Upper lobe of right lung (tissue), 1 donor: ENCODE measurements at places on chromosomes 6 and 20. TPM values are rescaled to one million over a fixed set of nuclear protein-coding genes. Genes with fewer than 3 reads are reported as not detected.

The MAPK13 gene
- 71.4 TPM for total RNA-seq

The MUC22 gene
- not detected for total RNA-seq

The CD40 gene
- total RNA-seq, result 36.8 TPM

The MROH8 gene
- 1.5 TPM for total RNA-seq

DNA sequence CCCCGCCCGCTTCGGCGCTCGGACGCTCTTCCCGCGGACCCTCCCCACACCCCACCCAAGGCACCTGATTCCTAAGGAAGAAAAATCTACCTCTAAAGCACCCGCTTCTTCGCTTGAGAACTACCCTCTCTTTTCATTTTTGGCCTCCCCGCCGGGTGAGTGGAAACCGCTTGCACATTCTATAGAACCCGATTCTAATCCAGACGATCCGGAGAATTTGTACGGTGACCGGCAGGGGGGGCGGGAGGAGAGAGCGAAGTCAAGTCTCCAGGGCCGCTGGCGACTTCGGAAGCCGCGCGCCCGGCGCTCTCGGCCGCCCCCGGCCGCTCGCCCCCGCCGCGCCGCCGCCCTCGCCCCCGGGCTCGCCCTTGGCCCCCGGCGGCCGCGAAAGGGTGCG lies at the start of gene RBM24:
Gene RBM24, plus strand, starts transcription at position 262 of the 397 bp plus-strand sequence. CDS start 221 bp downstream, outside the sequence.
- DNase-seq, result peak; percentile 82
- no peaks in the 10 kb centered on the region for H3K36me3 ChIP-seq
- H3K4me1 ChIP-seq, result peaks cover 15% of the 10 kb centered on the region
- H3K4me3 ChIP-seq, result peak within 1 kb of the TSS; percentile 59
- peaks cover 37% of the 10 kb centered on the region for H3K27me3 ChIP-seq

DNA sequence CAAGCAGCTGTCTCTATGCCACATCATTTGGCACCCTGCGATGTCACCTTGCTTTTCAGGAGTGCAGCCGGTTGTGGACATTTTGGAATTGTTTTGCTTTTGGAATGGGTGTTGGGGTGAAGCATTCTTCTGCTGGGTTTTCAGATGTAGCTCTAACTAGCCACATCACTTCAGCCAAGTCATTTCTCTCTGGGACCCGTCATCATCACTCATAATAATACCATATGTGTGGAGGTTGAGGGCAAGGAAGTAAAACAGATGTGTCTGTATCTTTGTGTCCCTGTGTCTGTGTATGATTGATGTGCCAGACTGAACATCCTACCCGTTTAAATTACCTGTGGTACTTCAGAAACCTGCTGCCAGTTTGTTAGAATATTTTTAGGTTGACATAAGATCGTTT lies 49.5 kb upstream of the TULP4 start:
- no peak overlapping the region for H3K4me3 ChIP-seq
- no peaks in the 10 kb centered on the region for H3K4me1 ChIP-seq
- DNase-seq, result no peak
- no peak overlapping the region for H3K27ac ChIP-seq
- H3K27me3 ChIP-seq, result no peaks in the 10 kb centered on the region
- H3K36me3 ChIP-seq, result no peaks in the 10 kb centered on the region

- no peaks in the 10 kb centered on the region for H3K27me3 ChIP-seq
- H3K4me3 ChIP-seq, result no peak overlapping the region
- H3K36me3 ChIP-seq, result no peaks in the 10 kb centered on the region
- no peak overlapping the region for H3K27ac ChIP-seq
- peaks cover 11% of the 10 kb centered on the region for H3K4me1 ChIP-seq
- no peak for DNase-seq
Measured at GRCh38 chr6:34919651-34920050, 30.6 kb downstream of the ANKS1A start.

DNA sequence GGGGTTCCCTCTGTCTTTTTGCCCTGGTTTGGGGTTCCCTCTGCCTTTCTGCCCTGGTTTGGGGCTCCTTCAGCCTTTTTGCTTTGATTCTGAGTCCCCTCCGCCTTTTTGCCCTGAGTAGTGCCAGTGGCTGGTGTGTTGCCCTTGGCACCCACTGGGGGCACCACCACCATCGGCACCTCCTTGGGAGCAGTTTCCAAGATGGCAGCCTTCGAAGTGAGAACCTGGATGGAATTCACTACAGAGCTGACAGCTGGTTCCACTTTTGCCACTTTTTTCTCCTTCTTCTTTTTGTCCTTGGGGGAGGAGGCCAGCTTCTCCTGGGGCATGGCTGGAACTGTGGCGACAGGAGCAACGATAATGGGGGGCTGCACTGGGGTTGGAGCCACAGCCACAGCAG lies 22.2 kb downstream of the RRBP1 start:
- peak; percentile 21 for DNase-seq
- peaks cover 19% of the 10 kb centered on the region for H3K4me1 ChIP-seq
- H3K27ac ChIP-seq, result no peak overlapping the region
- H3K27me3 ChIP-seq, result no peaks in the 10 kb centered on the region
- H3K36me3 ChIP-seq, result peaks cover 28% of the 10 kb centered on the region

- H3K27me3 ChIP-seq, result no peaks in the 10 kb centered on the region
- no peaks in the 10 kb centered on the region for H3K36me3 ChIP-seq
- H3K27ac ChIP-seq, result peak overlapping the region; percentile 42
- H3K4me3 ChIP-seq, result no peak overlapping the region
- no peak for DNase-seq
Measured at GRCh38 chr6:116385921-116386320, 15.2 kb downstream of the DSE start.

DNA sequence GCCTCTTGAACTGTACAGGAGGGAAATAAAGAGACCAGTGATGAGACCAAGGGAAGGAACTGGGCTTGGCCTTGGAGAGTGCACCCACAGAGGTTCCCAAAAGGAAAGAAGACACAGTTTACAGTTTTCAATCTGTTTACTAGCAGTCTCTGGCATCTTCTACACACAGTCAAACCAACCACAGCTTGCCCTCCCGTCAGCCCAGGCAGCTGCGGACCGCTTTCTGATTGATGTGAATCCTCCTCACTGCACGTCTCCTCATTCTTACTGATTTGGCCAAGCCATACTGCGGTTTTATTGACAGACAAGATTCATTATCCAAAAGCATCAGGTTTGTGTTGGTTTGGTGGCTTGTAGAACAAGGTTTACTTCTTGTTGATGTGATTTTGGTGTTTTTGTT lies 104.5 kb upstream of the ASF1A start:
- no peak overlapping the region for H3K27ac ChIP-seq
- no peaks in the 10 kb centered on the region for H3K36me3 ChIP-seq
- no peak for DNase-seq

GRCh38 chr20:21808863-21809664 lies 103.6 kb downstream of the PAX1 start:
- DNase-seq, result peak; percentile 75
- H3K27ac ChIP-seq, result no peak overlapping the region
- no peaks in the 10 kb centered on the region for H3K4me1 ChIP-seq

DNA sequence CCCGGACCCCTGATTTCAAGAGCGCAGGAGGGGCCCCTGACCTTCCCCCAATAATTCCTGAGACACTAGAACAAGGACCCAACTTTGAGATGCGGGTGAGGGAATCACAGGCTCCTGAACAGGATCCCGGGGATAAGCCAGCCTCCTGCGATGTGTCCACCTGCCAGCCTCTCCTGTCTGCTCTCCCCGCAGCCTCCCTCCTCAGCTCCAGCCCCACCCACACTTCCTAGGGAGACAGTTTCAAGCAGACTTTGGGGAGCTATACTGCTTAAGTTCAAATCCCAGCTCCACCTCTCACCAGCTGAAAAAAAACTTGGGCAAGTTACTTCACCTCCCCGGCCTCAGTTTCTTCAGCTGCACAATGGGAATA lies 50.8 kb downstream of the GRM4 start:
- H3K4me1 ChIP-seq, result no peaks in the 10 kb centered on the region
- peaks cover 11% of the 10 kb centered on the region for H3K27me3 ChIP-seq
- H3K4me3 ChIP-seq, result no peak overlapping the region
- no peak for DNase-seq

- DNase-seq, result no peak
- peaks cover 22% of the 10 kb centered on the region for H3K4me1 ChIP-seq
- H3K36me3 ChIP-seq, result peaks cover 19% of the 10 kb centered on the region
- peak overlapping the region; percentile 88 for H3K4me3 ChIP-seq
Measured at GRCh38 chr6:132812255-132812732, 2.1 kb upstream of the RPS12 start.

GRCh38 chr6:20366082-20366830 lies 35.4 kb upstream of the E2F3 start:
- no peaks in the 10 kb centered on the region for H3K36me3 ChIP-seq
- no peak for DNase-seq
- no peak overlapping the region for H3K27ac ChIP-seq
- H3K4me3 ChIP-seq, result no peak overlapping the region
- no peaks in the 10 kb centered on the region for H3K4me1 ChIP-seq
- H3K27me3 ChIP-seq, result peaks cover 4% of the 10 kb centered on the region

DNA sequence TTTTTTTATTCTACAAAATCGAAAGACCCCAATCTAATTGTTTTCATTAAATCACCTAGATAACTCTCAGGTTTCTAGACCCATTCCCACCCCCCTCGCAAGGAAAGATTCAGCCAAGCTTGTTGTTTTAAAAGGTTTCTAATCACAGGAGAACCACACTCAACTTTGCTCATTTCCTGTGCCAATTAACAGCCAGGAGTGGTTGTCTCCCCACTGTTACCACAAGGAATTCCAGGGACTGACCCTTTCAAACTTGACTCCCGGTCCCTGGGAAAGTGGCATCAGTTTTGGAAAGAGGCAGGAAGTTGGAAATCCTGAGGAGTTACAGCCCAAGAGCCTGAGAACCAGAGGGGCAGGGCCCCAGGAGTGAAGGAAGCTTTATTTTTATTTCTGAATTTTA lies 561.3 kb upstream of the JAG1 start:
- DNase-seq, result no peak
- no peaks in the 10 kb centered on the region for H3K36me3 ChIP-seq
- no peak overlapping the region for H3K27ac ChIP-seq

- DNase-seq, result no peak
- H3K36me3 ChIP-seq, result no peaks in the 10 kb centered on the region
- H3K27me3 ChIP-seq, result no peaks in the 10 kb centered on the region
- no peak overlapping the region for H3K4me3 ChIP-seq
Measured at GRCh38 chr6:129695373-129696027, 14.5 kb downstream of the ARHGAP18 start.

DNA sequence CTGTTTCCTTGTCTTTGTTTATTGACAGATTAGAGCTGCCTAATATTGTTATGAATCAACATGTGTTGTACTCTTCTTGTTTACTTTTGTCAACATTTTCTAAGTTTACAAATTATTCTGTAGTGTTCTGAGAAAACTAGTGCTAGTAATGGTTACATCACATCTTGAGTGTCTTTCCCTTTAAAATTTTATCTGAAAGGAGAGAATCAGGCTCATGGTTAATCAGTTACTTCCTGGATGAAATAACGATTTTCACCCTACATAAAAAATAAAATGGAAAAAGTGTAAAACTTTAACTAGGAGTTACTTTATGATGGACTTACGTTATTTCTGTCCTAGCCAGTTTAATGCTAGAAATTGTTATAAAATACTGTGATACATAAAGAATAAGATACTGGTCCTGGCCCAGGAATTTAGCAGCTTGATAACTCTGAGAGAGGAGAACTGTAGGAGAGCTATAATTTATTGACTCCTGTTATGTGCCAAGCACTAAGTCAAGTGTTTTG lies 26.4 kb upstream of the BMP5 start:
- H3K4me1 ChIP-seq, result no peaks in the 10 kb centered on the region
- no peaks in the 10 kb centered on the region for H3K27me3 ChIP-seq
- DNase-seq, result no peak
- no peak overlapping the region for H3K4me3 ChIP-seq
- H3K27ac ChIP-seq, result no peak overlapping the region

- H3K4me1 ChIP-seq, result peaks cover 28% of the 10 kb centered on the region
- H3K4me3 ChIP-seq, result no peak overlapping the region
- no peak overlapping the region for H3K27ac ChIP-seq
Measured at GRCh38 chr6:72624557-72625160, 2.8 kb downstream of the KCNQ5 start.

DNA sequence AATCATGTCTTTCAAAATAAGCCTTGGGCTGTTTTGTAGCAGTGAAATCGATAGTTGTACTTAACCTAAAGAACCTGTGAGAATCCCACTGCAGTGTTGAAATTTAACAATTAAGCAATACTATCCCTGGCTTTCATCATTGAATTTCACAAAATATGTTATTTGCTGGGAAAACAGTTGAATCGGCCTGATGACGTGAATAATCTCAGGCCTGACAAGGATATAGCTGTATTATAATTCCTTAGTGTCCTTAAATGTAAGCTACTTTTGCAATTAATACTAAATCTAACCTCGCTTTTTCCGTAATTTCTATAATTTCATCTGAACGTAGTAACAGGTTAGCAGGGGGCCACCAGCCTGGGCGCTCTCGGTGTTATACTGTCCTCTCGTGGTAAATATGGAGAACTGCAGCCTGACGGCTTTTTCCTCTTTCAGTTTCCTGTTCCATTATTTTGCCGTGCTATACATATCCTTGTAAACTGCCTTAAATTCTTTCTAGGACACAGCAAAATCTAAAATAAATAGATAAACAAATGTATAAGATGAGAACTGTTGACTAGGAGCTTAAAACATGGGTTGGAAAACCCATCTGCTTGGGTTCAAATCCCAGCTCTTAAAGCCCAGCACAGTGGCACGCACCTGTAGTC lies 24.0 kb downstream of the MTFR2 start:
- H3K4me3 ChIP-seq, result peak overlapping the region; percentile 18
- H3K4me1 ChIP-seq, result peaks cover 5% of the 10 kb centered on the region
- no peak overlapping the region for H3K27ac ChIP-seq
- no peaks in the 10 kb centered on the region for H3K36me3 ChIP-seq
